ENCODE measurements at places on chromosomes 4 and X.

- DNase-seq: peak; percentile 55
Observed at GRCh38 chr4:123480706-123481418, 84.3 kb downstream of the SPRY1 start.

GRCh38 chr4:56060036-56060435 is 111.3 kb downstream of the CEP135 start:
- DNase-seq: no peak

GRCh38 chrX:75230296-75230695 is 43.6 kb upstream of the UPRT start:
- no peak for DNase-seq

DNA sequence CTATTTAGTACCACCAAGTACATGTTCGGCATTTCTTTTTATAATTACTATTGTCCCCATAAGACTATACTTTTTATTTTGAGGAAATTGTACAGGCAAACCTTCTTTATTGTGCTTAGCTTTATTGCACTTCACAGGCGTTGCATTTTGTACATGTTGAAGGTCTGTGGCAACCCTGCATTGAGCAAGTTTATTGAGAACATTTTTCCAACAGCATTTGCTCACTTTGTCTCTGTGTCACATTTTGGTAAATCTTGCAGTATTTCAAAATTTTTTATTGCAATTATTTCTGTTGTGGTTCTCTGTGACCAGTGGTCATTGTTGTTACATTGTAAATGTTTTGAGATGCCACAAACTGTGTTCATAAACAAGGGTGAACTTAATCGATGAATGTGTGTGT is 10.8 kb upstream of the CXCL5 start:
- no peak for DNase-seq

DNA sequence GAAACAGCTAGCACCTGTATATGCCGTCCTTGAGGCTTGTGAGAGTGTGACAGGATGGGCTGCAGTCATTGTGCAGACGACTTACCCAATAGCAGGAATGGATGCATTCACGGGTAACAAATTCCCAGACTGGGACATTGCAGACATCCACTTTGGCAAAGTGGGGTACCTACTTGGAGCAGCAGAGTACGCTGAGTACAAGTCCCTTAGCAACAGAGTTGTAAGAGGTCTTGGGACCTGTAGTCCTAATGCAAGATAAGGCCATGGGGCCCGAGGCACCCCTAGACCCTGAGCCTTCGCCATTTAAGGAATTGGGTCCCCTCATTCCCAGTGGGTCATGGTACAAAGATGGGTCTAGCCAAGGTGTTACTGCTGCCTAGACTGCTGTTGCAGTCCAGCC is 55.4 kb upstream of the CCDC149 start:
- no peak for DNase-seq

DNA sequence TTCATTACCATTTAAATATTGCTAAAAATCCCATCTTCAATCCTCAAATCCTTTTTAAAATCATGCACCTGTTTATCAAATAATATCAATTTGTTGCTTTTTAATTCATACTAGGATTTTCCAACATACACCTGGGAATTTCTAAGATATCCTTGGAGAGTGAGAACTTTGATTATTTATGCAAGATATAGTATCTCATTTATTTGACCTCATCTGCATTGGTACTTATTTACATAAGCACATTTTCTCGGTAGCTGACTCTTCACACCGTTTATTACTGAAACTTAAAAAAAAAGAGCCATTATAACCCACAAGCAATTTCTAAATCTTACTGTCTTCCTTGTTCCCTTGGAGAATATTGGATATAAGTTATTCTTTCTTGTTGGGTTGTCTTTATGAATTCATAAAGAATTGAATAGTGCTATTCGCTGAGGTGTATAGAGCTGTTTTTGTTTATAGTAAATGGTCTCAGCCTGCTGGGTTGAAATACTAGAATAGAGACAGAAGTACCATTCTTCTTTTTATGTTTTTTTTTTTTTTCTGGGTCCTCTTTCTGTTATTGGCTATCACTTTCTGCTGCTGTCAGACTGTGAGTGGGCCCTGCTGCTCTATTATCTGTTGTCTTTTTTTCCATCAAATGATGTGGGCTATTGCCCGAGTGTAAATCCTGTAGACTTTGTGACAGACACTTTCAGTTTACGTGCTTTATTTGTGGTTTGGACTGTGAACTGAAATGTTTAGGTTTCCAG is 2.9 kb downstream of the UGT8 start:
- no peak for DNase-seq

- DNase-seq: no peak
Observed at GRCh38 chr4:167688660-167689142, 403.6 kb upstream of the ANXA10 start.

DNA sequence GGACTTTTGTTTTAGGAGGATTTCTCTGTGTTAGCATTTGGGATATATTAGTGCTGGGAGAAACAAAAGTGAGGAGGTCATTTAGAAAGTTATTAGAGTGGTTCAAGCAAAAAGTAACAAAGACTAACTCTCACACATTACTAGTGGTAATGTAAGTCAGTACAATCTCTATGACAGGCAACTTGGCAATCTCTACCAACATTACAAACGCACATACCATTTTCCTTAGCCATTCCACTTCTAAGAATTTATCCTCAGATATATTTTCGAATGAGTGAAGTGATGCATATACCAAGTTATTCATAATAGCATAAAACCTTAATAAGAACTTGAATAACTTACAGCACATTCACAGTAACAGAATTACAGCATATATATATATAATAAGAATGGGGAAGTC is 146.2 kb downstream of the PRSS12 start:
- no peak for DNase-seq

- DNase-seq: peak; percentile 62
Observed at GRCh38 chrX:46686003-46686645, 72.8 kb downstream of the SLC9A7 start.

DNA sequence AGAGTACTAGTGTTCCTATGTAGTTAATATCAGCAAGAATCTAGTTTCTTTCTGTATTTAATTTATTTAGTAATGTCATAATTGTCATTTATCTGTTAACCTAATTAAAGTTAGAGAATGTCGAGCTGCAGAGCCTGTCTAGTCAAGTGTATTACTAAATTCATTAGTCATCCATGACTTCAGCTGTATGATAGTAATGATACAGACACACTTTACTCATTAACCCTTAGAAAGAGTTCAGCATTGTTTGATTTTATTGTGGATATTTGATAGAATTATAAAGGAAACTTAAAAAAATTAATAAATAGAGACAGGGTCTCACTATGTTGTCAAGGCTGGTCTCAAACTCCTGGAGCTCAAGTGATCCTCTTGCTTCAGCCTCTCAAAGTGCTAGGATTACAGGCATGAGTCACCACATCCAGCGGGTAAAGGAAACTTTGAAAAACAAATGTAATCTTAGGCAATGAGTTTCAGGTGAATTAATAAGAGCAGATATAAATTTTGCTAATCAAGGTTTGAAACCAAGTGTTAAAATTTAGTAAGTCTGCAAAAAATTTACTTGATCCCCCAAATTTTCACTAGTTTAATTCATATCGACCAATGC is 110.6 kb downstream of the ANK2 start:
- no peak for DNase-seq

- DNase-seq: no peak
Observed at GRCh38 chrX:3779546-3779945, 66.1 kb upstream of the PRKX start.

DNA sequence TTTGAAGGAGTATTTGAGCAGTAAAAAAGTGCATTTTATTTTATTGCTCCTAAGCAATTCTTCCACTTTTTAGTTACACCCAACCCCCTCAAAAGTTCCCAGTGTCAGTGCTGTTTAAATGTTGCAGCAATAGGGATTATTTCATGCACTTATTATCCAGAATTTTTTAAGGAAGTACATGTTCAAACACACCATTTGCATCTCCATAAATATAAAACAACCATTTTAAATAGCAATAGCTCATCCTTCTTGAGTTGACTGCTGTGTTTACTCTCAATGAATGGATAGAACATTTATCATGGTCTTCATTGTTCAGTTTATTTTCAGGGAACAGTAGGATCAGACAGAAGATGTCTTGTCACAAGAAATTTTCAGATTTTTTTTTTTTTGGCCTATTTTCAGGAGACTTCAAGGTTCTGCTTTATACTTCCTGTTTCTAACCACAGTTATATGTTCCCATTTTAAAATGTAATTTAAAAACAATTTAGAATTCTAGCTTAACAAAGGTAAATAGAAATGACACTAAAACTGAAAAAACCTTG is 171.9 kb downstream of the TMA16 start:
- DNase-seq: no peak

- DNase-seq: peak; percentile 4
Observed at GRCh38 chr4:13349096-13349495, 135.0 kb downstream of the RAB28 start.

DNA sequence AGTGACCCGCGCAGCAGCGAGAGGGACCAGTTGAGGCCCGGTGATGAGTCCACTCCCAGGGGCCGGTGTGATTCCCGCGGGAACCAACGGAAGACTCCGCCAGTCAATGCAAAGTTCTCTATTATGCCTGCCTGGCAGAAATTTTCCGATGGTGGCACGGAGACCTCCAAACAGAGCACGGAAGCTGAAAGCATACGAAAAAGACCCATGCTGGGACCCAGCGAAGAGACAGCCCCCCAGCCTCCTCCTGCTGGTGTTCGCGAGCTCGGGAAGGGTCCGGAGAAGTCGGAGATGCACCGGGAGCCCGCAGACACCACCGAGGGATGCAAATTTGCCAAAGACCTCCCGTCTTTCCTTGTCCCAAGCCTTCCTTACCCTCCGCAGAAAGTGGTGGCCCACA is 71.7 kb downstream of the AASDH start:
- DNase-seq: no peak

GRCh38 chr4:133149932-133150471 is 908 bp downstream of the PCDH10 start:
- peak; percentile 15 for DNase-seq

- DNase-seq: peak; percentile 67
Observed at GRCh38 chr4:32775049-32775448, 2054.9 kb downstream of the PCDH7 start.

GRCh38 chrX:108224727-108225621 is 133.4 kb downstream of the ATG4A start:
- peak; percentile 66 for DNase-seq

GRCh38 chrX:106999002-106999975 is 723 bp downstream of the MORC4 start:
- peak; percentile 63 for DNase-seq

DNA sequence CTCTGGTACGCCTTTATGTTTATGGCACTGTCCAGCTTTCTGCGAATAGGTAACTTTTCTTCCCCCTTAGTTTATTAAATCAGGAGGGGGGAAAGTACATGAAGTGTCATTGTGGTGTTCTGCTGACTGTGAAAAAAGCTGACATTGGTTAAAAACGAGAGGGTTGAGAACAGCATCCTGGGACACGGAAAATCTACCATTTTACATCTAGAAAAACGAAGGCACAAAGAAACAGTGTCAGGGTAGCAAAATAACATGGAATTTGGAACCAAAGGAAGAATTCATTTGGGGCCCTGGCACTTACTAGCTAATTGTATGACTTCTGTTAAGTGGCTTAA is 1.2 kb upstream of the AMOT start:
- no peak for DNase-seq

DNA sequence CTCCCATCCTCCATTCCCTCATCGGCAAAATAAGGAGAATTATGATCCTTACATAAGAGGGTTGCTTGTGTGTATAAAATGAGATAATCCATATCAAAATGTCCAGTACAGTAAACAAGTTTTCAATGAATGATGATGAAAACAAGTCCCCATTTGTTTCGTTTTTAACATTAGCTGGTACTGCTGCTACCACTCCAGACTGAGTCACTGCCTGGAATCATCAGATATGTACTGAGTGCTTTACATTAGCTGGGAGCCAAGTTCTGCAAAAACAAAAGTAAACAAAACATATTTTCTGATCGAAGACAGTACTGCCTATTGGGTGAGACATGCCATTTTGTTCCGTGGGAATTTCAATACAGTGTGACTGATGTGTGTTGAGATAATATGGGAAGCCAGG is 123.2 kb upstream of the IGFBP7 start:
- peak; percentile 48 for DNase-seq
